ENCODE measurements at places on chromosomes 12 and 14.

DNA sequence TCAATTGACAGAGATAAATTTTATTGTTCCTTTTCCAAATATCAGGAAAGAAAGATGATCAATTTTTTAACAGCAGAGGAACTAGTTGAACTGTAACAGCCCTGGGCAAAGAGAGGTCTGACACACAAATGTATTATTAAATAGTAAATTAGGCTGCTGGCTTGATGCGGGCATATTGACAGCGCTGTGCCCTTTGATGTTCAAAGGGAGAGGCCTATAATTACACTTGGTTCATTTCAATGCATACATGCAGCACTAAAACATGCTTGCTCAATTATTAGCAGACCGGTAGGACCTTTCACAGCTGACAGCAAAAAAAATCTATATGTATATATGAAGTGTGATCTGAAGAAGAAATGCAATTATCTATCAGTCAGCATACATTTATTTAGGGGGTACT, 219.8 kb downstream of the SLC2A13 start:
- no peak for DNase-seq

DNA sequence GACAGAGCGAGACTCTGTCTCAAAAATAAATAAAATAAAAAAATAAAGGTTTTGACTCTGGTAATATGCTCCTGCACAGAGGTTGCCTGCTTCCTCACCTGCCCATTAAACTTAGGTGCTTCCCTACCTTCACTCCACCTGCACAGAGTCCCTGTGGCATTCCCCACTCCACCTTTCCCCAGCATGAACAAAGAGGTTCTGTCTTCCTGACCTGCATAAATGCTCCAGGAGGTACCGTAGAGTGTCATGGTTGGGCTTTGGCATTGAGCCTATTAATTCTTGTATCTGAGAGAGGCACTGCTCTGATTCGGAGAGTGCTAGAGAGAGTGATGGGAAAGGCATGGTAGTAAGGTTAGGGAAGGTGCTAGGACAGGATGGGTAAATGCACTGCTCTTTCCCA, 6.3 kb downstream of the ARHGAP9 start:
- no peak for DNase-seq

GRCh38 chr12:64779354-64779974, 20.3 kb upstream of the GNS start:
- DNase-seq = no peak

DNA sequence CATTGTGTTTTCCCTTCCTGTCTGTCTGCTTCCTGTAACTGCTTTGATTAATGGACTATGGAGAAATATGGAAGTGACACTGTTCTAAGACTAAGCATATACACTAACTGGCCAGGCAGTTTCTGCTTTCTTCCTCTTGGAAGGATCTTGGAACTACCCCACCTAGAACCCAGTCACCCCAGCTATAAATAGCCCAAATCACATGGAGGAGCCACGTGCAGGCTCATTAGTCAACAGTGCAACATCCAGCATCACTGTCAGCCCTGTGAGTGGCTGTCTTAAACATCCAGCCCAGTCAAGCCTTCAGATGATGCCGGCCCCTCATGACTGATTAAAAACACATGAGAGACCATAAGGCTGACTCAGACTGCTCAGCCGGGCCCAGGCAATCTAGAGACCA, 39.2 kb downstream of the BCAT1 start:
- no peak for DNase-seq

GRCh38 chr12:26149968-26150500, 25.2 kb upstream of the BHLHE41 start:
- DNase-seq = no peak

GRCh38 chr12:104410786-104411185, 46.0 kb upstream of the CHST11 start:
- no peak for DNase-seq

GRCh38 chr14:30853946-30854345, 20.4 kb upstream of the COCH start:
- DNase-seq = no peak

DNA sequence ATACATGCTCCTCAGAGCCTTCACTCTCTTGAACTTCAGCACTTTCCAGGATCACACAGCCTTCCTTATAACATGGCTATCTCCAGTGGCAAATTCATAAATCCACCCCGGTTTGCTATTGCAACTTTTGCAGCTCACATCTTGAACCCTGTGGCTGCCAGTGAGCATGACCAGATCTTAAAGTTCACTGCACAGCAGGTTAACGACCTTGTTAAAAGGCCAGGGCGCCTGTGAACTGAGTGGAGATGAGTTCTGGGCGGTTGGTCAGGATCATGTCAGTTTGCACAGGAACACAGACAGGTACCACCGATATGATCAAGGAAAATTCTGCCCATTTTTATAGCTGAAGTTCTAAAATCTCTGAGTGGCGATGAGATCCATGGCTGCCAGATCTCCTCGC, 24.7 kb upstream of the LTA4H start:
- DNase-seq = no peak

DNA sequence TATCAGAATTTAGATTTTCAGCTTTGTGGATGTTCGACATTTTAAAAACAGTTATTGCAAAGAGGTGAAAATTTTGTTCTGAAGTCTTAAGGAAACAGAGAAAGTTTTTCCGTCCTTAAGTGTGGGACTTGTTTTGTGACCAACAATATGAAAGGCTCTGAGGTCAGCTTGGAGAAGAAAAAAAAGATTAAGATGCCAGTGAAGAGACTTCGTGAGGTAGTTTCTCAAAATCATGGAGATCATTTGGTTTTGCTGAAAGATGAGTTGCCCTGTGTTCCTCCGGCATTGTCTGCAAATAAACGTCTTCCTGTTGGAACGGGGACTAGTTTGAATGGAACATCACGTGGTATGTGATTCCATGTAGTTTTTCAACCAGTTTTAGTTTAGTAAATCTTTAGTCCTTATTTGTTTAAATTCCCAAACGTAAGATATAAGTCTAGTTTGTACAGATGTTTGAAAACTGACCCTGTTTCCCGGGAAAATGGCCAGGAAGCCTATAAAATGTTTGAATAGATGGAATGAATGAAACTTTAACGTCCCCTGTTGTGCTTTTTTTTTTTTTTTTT, 682 bp downstream of the KIAA0586 start:
- no peak for DNase-seq

- no peak for DNase-seq
These were observed 2.5 kb downstream of the NR1H4 start for GRCh38 chr12:100476013-100476751.

DNA sequence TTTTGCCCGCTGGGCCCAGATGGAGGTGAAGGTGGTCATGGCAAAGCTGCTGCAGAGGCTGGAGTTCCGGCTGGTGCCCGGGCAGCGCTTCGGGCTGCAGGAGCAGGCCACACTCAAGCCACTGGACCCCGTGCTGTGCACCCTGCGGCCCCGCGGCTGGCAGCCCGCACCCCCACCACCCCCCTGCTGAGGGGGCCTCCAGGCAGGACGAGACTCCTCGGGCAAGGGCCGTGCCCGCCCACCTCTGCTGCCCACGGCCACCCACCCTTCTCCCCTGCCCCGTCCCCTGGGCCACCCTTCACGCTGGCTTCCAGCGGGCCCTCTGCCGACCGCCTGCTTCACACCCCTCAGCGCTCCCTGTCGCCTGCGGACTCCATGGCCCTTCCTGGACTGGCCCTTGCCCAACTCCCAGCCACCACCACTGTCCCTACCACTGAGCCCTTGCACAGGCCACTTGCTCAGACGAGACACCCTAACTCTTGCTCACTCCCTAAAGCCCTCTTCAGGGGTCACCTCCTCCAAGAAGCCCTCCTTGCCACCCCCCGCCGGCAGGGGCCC, 42.5 kb downstream of the CYP46A1 start:
- DNase-seq = no peak

GRCh38 chr12:47813511-47814196, 6.0 kb downstream of the HDAC7 start:
- DNase-seq = peak; percentile 50

DNA sequence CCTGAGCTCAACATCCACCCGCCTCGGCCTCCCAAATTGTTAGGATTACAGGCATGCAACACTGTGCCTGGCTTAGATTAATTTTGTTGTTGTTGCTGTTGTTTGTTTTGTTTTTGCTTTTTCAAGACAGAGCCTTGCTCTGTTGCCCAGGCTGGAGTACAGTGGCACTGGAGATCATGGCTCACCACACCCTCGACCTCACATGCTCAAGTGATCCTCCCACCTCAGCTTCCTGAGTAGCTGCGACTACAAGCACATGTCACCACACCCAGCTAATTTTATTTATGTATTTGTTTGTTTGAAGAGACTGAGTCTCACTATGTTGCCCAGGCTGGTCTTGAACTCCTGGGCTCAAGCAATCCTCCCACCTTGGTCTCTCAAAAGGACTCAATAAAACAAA, 26.7 kb downstream of the CRY1 start:
- no peak for DNase-seq

- DNase-seq = no peak
These were observed 14.2 kb downstream of the ZNF641 start for GRCh38 chr12:48336564-48336963.

DNA sequence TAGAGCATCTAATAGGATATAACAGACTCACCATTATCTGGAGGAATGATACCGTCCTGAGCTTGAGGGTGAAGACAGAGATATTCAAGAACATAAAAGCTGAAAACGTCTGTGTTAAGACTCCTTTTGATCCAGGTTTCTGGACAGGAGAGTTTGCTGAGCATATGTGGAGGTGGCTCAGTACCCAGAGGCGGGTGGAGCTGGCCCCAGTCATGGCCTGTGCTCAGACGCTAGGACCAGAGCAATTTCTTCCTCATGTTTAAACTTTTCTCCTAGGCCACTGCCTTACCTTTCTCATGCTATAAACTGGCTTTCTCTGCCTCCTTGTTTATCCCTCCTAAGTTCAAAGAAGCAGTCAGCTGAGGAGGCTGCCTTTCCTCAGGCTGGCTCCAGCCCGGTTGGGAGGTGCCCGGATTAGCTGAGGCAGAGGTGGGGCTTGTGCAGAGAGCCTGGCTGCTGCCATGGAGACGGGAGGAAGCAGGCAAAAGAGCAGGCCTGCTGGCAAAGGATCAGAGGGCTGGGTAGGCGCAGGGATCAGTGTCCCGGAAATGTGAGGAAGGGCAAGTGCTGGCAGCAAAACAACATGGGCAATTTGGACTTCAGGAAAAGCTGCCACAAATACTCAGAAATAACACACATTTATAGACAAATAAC, 13.7 kb downstream of the COA8 start:
- no peak for DNase-seq

DNA sequence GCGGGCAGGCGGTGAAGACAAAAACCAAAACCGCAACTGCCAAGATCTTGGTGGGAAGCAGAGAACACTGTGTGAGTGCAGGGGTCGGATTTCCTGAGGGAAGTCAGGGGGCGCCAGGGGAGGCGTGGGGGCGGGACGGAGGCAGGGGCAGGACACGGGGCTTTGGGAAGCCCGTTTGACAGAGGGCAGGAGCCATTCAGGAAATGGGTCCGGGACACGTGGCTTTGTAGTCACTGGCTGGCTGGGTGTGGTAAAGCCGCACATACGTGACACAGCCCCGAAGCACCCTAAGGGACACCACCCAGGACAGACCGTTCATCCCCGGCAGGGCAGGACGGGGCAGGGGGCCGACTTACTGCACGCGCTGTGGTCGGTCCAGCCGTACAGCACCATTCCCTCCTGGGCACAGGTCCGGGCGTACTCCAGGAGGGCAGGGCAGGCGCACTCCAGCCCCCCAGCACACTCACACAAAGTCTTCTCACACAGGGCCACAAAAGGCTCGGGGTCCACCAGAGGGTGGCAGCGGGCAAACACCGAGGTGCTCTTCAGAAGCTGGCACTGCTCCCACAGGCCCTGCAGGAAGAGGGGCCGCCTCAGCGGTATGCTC, 49.4 kb downstream of the VWF start:
- peak; percentile 29 for DNase-seq

GRCh38 chr12:13891902-13892301, 89.5 kb downstream of the GRIN2B start:
- no peak for DNase-seq

- DNase-seq = no peak
These were observed 25.4 kb downstream of the CDC42BPB start for GRCh38 chr14:103031956-103032355.

- DNase-seq = no peak
These were observed 181.5 kb upstream of the SFSWAP start for GRCh38 chr12:131529196-131530040.

- no peak for DNase-seq
These were observed 23.6 kb downstream of the TMEM229B start for GRCh38 chr14:67464879-67465278.

DNA sequence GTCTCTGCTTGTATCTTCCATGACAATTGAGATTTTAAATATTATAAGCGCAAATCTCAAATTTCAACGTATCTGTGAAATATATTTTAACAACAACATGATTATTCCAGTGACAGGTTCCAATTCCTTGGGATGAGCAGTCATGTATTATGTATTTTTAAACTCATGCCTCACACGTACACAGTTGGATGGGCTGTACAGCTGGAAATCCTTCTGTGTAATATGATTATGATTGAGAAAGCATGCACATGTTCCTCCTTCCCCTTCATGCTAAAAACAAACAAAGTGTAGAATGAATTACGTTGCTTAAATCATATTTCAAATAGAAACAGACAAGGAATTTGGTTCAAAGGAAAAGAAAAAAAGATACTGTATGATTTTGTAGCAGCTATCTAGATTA, 428.3 kb downstream of the TMTC2 start:
- no peak for DNase-seq

- DNase-seq = no peak
These were observed 155.3 kb upstream of the CCDC196 start for GRCh38 chr14:66330916-66331315.

- DNase-seq = no peak
These were observed 68.5 kb upstream of the FUT8 start for GRCh38 chr14:65344011-65344410.

GRCh38 chr12:106359646-106360399, 2.3 kb downstream of the POLR3B start:
- no peak for DNase-seq

- no peak for DNase-seq
These were observed 11.6 kb upstream of the IQSEC3 start for GRCh38 chr12:54750-55535.

- DNase-seq = peak; percentile 66
These were observed 287.3 kb downstream of the BCL11B start for GRCh38 chr14:98984719-98985041.

DNA sequence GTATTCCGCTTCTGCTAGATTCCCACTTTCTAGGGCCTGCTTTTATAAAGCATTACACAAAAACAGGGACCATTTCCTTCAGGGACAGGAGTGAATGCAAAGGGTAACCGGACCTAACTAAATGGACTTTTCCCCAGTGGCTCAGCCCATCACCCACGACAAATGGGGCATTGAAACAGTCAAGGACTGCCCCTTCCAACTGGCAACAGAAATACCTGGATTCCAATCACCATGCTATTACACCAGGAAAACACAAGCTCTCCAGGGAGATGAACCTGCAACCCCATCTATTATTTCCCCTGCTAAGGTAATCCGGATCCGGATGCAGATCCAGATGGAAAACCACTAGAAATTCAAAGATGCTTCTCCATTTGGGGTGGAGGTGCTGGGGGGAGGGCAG, 1.0 kb downstream of the MPHOSPH9 start:
- DNase-seq = no peak

GRCh38 chr12:96323906-96324305, 76.3 kb downstream of the CDK17 start:
- DNase-seq = no peak
